Cerebellar cortex (tissue), 1 donor: ENCODE measurements at places on chromosomes 12 and 14.

DNA sequence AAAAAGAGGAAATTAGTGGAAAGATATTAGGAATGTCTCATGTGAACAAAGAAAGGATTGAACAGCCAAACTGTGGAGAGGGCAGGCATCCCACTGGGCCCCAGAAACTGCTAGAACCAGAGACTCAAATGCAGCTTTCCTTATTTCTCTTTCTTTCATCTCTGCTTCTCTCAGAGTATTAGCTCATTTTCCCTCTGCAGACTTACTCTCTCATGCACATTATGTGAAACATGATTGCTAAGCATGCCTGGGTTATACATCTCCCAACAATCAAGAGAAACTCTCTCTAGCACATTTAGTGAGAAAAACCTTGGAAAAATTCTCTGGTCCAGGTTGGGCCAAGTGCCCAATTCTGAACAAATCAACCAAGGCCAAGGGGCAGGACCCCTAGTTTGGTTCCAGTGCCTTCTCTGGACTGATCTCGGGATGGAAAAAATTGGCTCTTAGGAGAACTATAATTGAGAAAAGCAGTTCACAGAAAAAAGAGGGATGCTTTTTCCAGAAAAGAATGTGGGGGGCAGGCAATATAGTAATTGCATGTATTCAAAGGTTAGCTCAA, 313.1 kb downstream of the RAD51B start:
- peak; percentile 41 for DNase-seq

DNA sequence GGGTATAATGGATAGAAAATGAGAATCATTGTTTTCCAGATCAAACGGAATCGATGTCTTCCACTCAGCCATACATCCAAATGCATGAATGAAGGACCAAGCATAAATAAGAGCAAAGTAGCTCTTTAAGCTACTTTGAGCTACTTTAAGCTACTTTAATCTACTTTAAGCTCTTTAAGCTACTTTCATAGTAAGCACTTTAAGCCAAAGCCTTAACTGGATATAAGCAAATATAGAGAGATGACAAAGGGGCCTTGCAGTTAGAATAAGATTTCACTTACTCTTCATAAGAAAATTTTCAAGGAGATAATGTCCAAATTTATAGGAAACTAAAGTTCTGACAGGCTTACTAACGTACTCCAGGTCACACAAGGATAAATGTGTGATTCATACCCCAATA, 355.6 kb upstream of the KITLG start:
- DNase-seq = no peak

GRCh38 chr12:98678946-98679610, 34.0 kb downstream of the APAF1 start:
- no peak for DNase-seq

DNA sequence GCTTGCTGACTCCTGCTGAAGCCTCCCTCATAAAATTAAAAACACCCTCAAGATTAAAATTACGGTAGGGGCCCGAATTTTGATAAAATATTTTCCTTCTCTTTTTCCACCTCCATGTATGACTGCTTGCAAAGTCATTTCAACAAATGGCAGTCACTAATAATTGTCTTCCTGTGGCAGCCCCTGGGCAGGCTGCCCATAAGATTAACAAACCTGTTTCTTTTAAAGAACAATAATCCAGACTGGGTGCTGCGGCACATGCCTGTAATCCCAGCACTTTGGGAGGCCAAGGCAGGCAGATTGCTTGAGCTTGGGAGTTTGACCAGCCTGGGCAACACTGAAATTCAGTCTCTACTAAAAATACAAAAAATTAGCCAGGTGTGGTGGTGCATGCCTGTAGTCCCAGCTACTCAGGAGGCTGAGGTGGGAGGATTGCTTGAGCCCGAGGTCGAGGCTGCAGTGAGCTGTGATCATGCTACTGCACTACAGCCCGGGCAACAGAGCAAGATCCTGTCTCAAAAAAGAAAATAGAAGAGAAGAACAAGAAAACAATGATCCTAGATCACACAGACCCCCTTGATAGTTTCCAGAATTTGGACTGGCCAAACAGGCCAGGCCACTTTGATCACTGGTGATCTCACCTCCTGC, 8.7 kb downstream of the SAV1 start:
- DNase-seq = no peak

GRCh38 chr14:35696119-35696518, 113.0 kb downstream of the RALGAPA1 start:
- no peak for DNase-seq

GRCh38 chr14:100104523-100105300, 39.5 kb downstream of the EVL start:
- no peak for DNase-seq
